ENCODE measurements at places on chromosomes 3 and 15.

DNA sequence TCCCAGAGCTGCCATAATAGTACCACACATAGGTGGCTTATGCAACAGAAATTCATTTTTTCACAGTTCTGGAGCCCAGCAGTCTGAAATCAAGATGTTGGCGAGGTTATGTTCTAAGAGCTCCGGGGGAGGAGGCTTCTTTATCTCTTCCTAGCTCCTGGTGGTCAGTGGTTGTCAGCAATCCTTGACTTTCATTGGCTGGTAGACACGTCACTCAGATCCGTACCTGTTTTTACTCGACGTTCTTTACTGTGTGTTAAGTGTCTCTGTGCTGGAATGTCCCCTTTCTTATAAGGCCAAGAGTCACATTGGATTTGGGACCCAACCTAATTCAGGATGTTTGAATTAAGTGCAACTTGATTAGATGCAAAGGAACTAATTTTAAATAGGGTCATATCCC lies 218.5 kb upstream of the CNTN3 start:
- no peak overlapping the region for H3K4me3 ChIP-seq
- H3K36me3 ChIP-seq = no peaks in the 10 kb centered on the region
- no peak for DNase-seq
- H3K4me1 ChIP-seq = no peaks in the 10 kb centered on the region

DNA sequence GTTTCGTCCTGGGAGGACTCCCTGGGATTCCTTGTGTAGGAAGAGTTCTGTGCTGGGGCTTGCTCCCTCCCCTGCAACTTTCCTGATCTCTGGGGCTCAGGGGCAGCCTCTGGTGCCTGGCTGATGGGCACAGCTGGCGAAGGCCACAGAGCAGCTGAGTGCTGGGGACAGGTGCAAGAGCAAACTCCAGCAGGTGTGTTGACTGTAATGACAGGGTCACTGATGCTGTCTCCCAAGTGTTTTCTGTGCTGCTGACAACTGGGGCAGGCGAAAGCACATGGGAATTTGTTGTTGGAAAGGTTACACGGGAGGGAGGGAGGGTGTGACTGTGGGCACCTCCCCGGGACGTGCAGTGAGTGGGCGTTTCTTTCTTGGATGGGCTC lies 21.6 kb downstream of the CPN2 start:
- H3K4me1 ChIP-seq = no peaks in the 10 kb centered on the region
- H3K4me3 ChIP-seq = no peak overlapping the region
- H3K27me3 ChIP-seq = no peaks in the 10 kb centered on the region
- no peak for DNase-seq

DNA sequence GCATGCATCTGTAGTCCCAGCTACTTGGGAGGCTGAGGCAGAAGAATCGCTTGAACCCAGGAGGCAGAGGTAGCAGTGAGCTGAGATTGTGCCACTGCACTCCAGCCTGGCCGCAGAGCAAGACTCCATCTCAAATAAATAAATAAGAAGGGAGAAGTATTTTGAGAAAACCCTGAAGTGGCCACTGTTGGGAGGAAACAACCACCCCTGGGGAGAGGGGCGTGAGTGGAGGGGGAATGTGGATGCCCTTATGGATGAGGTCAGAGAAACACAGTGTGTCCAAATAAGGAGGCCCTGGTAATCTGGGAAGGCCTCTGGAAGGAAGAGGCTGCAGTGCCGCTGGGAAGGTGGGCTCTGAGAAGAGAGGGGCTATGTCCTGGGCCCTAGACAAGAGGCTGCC lies 4.2 kb upstream of the CPLX3 start:
- DNase-seq = no peak
- H3K27ac ChIP-seq = no peak overlapping the region
- no peaks in the 10 kb centered on the region for H3K36me3 ChIP-seq
- H3K4me3 ChIP-seq = no peak overlapping the region
- H3K4me1 ChIP-seq = no peaks in the 10 kb centered on the region

- H3K4me3 ChIP-seq = no peak overlapping the region
- DNase-seq = no peak
- H3K4me1 ChIP-seq = no peaks in the 10 kb centered on the region
- H3K36me3 ChIP-seq = no peaks in the 10 kb centered on the region
- no peaks in the 10 kb centered on the region for H3K27me3 ChIP-seq
These were observed 33.4 kb upstream of the PRR23E start for GRCh38 chr3:127159543-127159942.

GRCh38 chr3:134239538-134239937 lies 11.1 kb downstream of the RYK start:
- H3K27ac ChIP-seq = peak overlapping the region; percentile 69
- no peak overlapping the region for H3K4me3 ChIP-seq
- H3K36me3 ChIP-seq = no peaks in the 10 kb centered on the region
- peaks cover 20% of the 10 kb centered on the region for H3K4me1 ChIP-seq
- no peak for DNase-seq

GRCh38 chr3:6351752-6352151 lies 509.2 kb upstream of the GRM7 start:
- H3K36me3 ChIP-seq = no peaks in the 10 kb centered on the region
- no peak overlapping the region for H3K4me3 ChIP-seq
- no peaks in the 10 kb centered on the region for H3K4me1 ChIP-seq
- no peaks in the 10 kb centered on the region for H3K27me3 ChIP-seq

DNA sequence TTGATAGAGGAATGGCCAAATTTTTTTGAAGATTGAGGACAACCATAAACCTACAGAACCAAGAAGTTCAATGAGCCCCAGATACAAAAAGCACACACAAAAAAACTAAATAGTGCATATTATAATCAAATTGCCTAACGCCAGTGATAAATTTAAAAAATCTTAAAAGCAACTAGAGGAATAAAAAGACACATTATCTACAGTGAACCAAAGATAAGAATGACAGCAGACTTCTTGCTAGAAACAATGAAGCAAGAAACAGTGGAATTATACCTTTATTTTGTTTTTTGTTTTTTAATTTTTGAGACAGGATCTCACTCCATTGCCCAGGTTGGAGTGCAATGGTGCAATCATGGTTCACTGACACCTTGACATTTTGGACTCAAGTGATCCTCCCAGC lies 9.9 kb upstream of the SAMD7 start:
- H3K27ac ChIP-seq = no peak overlapping the region
- no peaks in the 10 kb centered on the region for H3K4me1 ChIP-seq
- no peak for DNase-seq
- H3K27me3 ChIP-seq = no peaks in the 10 kb centered on the region
- no peak overlapping the region for H3K4me3 ChIP-seq

- no peaks in the 10 kb centered on the region for H3K27me3 ChIP-seq
- no peak for DNase-seq
- H3K27ac ChIP-seq = peak overlapping the region; percentile 82
- no peaks in the 10 kb centered on the region for H3K4me1 ChIP-seq
- no peak overlapping the region for H3K4me3 ChIP-seq
These were observed 55.0 kb upstream of the CHD2 start for GRCh38 chr15:92845126-92845508.

DNA sequence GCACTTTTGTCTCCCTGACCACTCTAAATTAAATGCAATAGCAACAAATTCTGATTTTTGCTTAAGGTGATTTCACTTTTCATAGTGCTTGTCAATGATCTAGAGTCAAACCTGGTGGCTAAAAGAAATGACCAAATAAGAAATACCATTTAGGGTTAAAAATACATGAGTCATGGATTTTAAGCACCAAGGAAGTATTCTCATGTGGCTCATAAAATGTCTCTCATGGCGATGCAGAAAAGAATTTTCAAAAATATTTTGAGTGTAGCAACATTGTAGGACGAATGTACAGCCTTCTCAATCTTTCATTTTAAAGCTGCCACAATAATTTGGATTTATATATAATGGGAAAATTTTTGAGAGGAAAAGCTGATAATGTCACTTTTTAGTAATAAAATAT lies 193.6 kb downstream of the EPHA3 start:
- H3K4me1 ChIP-seq = no peaks in the 10 kb centered on the region
- no peak overlapping the region for H3K27ac ChIP-seq
- H3K27me3 ChIP-seq = no peaks in the 10 kb centered on the region
- no peak for DNase-seq

GRCh38 chr3:127043731-127044510 lies 61.0 kb downstream of the PLXNA1 start:
- H3K36me3 ChIP-seq = no peaks in the 10 kb centered on the region
- no peak for DNase-seq
- no peak overlapping the region for H3K4me3 ChIP-seq
- no peaks in the 10 kb centered on the region for H3K27me3 ChIP-seq

- peaks cover 4% of the 10 kb centered on the region for H3K36me3 ChIP-seq
- H3K27me3 ChIP-seq = no peaks in the 10 kb centered on the region
- DNase-seq = no peak
- no peak overlapping the region for H3K27ac ChIP-seq
- no peaks in the 10 kb centered on the region for H3K4me1 ChIP-seq
These were observed 42.0 kb downstream of the SRP14 start for GRCh38 chr15:39997031-39997430.

- H3K4me3 ChIP-seq = peak within 1 kb of the TSS; percentile 28
- no peak for DNase-seq
- no peaks in the 10 kb centered on the region for H3K36me3 ChIP-seq
- H3K27ac ChIP-seq = no peak within 1 kb of the TSS
- H3K27me3 ChIP-seq = no peaks in the 10 kb centered on the region
These were observed at the start of gene SLC12A8 for GRCh38 chr3:125212509-125213363. SLC12A8 (minus strand) TSS chr3:125212748; CDS start chr3:125211349, 1,399 bp downstream.

GRCh38 chr15:94255540-94255939 lies 24.2 kb downstream of the MCTP2 start:
- H3K36me3 ChIP-seq = no peaks in the 10 kb centered on the region
- no peaks in the 10 kb centered on the region for H3K4me1 ChIP-seq
- no peaks in the 10 kb centered on the region for H3K27me3 ChIP-seq

DNA sequence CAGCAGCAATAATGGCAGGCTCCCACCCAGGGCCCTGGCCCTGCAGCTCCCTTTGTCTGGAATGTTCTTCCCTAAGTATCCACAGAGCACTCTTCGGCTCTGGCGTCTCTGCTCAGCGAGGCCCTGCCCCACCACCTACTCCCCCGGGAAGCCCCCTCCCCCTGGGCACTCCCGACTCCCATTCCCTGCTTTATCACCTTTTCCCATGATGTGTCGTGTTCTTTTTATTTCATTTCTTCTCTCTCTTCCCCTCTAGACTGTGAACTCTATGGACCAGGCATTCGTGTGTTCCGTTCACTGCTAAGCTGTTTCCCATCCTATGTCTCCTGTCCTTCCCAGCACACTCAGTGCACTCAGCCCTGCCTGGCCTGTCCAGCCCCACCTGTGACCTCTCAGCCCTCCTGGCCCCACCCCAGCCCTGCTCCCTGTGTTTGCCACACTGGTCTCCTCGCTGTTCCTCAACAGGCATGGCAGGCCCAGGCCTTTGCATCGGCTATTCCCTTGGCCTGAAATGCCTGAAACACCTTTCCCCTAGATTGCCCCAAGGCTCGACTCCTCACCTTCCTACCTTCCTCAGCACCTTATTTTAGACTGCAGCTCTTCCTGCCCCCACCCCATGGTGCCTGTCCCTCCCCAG lies 107.4 kb downstream of the TPRA1 start:
- no peaks in the 10 kb centered on the region for H3K36me3 ChIP-seq
- H3K27me3 ChIP-seq = no peaks in the 10 kb centered on the region
- no peak for DNase-seq
- H3K27ac ChIP-seq = no peak overlapping the region
- no peak overlapping the region for H3K4me3 ChIP-seq

DNA sequence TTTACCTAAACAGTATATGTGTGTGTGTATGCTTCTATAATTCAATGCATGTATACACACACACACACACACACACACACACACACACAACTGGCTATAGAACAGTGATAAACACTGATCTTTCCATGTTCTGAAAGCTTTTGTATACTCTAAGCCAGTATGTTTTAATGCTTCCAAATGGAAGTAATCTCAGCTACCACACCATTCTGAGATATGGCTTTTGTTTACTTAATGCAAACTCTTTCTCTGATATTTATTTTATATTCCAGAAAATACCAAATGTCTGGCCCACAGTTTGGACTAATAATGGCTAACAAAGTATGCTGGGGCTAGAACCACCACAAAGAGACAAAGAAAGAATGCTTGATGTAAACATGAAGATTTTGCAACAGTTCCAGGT lies 199.4 kb upstream of the ARHGEF26 start:
- no peak overlapping the region for H3K4me3 ChIP-seq
- no peaks in the 10 kb centered on the region for H3K4me1 ChIP-seq
- no peak for DNase-seq
- no peaks in the 10 kb centered on the region for H3K27me3 ChIP-seq
- no peaks in the 10 kb centered on the region for H3K36me3 ChIP-seq

DNA sequence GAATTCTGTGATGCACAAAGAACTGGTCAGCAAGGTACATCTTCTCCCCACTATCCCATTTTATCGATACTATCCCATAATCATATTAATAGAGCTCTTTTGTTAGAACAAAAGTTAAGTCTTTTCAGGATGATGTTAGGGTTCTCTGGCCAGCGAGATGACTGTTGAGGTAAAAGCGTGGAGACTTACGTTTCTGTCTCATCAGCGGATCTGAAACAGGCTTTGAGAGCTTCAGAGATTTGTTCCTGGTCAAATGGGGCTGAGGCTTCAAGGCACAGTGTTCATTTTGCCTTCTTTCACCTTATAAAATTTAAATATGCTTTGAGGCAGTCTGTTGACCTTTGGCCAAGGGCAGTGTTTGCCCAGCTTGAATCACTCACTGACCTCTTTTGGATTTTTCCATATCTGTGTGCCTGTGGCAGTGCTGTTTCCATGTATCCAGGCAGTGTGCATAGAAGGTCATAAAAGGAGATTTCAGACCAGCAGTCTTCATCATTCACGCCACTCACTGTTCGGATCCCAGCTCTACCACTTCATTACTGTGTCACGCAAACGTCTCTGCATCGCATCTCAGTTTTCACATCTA lies 3.1 kb downstream of the ADAMTSL3 start:
- DNase-seq = no peak
- H3K4me3 ChIP-seq = no peak overlapping the region
- H3K27me3 ChIP-seq = no peaks in the 10 kb centered on the region
- no peaks in the 10 kb centered on the region for H3K4me1 ChIP-seq

- H3K27ac ChIP-seq = no peak overlapping the region
- DNase-seq = no peak
- H3K27me3 ChIP-seq = no peaks in the 10 kb centered on the region
- H3K4me3 ChIP-seq = no peak overlapping the region
- no peaks in the 10 kb centered on the region for H3K36me3 ChIP-seq
- H3K4me1 ChIP-seq = no peaks in the 10 kb centered on the region
These were observed 84.5 kb upstream of the STT3B start for GRCh38 chr3:31448035-31448881.

DNA sequence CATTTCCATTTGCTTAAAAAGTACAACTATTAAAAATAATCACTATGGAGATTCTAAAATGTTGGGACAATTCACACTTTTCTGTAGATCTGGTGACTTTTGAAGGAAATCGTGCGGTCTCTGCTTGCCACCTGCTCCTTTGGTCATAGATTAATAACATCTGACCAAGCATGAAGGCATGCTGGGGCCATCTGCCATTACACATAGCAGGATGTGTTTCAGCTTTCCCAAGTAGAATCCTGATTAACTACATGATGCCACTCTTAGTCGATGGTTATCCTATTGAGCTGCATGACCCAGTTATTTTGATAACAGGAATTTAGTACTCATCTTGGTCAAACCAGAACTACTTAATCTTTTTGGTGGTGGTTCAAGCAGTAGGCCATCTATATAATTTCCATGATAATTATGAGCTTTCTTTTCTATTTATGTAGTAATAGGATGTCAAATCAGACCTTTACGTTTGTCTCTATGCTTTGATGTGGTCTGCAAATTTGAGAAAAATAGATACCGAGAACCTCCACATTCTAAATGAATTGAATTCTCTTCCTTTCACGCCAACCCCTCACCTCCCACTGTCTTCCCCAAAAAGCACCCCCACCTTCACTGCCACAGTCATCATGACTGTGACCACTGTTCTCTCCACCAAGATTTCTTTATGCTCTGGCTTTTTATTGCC lies 158.1 kb downstream of the DIPK2A start:
- no peaks in the 10 kb centered on the region for H3K27me3 ChIP-seq
- H3K4me3 ChIP-seq = no peak overlapping the region
- DNase-seq = no peak
- no peak overlapping the region for H3K27ac ChIP-seq
- H3K4me1 ChIP-seq = no peaks in the 10 kb centered on the region

GRCh38 chr3:181623924-181624694 lies 87.6 kb upstream of the SOX2 start:
- no peak overlapping the region for H3K27ac ChIP-seq
- H3K36me3 ChIP-seq = no peaks in the 10 kb centered on the region

All from breast epithelium (tissue), 4 donors.